Fibroblast of skin of scalp (primary cell): ENCODE measurements at places on chromosomes 3 and 15.

DNA sequence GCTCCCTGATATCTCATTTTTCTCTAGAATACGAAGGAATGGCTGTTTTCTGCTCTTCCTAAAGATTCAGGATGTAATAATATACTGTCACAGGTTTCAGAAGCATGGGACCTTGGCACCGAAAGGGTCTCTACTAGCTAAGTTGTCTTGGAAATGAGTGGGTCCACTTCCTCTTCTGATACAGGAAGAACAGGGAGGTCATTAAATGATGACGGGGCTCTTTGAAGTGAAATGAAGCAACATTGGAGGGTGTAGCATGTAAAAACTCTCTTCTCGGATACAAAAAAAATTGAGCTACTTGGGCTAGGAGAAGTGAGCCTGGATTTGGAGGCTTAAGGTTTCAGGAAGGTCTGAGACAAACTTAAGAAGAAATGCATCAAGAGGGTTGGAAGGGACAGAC is 349.8 kb upstream of the TPRG1 start:
- no peak for DNase-seq

- DNase-seq: no peak
These were observed 17.7 kb downstream of the MYNN start for GRCh38 chr3:169790687-169791429.

- peak; percentile 52 for DNase-seq
These were observed 562.9 kb upstream of the KCNMB2 start for GRCh38 chr3:177973241-177973840.

DNA sequence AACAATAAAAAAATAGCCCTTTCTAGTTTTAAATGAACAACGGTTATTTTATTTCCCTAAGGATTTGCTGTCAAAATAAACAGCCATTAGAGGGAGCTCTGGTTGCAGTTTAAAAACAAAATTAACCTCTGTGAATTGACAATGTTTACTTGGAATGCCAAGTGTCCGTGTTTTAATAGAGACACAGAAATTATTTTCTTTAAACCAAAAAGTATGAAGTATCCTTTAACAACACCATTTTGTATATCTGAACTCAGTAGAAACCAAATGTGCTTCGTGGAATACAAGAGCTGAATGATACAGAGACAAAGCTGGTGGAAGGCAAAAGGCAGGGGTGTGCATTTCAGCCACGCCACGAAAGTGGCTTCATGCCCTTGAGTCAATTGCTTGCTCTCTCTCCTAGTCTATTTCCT is 74.4 kb downstream of the MOBP start:
- peak; percentile 14 for DNase-seq

DNA sequence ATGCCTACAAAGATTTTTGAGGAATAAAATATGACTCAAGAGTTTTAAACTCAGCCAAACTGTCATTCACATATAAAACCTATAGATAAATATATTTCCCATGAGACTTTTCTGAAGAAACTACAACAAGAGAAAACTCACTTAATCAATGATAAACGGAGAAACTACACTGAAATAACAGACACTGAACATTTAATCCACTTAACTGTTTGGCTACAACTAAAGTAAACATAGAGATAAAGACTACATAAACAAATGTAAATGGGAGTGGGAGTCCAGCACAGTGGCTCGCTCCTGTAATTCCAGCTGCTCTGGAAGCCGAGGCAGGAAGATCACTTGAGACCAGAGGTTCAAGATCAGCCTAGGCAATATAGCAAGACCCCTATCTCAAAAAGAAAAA is 79.2 kb downstream of the MEX3B start:
- no peak for DNase-seq

DNA sequence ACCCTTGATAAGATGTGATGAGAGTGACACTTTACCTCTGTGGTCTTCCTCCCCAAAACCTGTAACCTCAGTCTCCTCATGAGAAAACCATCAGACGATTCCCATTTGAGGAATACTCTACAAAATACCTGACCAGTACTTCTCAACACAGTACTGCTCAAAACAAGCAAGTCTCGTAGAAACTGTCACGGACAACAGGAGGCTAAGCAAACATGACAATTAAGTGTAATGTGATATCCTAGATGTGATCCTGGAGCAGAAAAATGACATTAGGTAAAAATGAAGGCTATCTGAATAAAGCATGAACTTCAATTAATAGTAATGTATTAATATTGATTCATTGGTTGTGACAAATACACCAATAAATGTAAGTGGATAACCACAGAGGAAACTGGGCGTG is 113.6 kb downstream of the CACNA2D3 start:
- no peak for DNase-seq

DNA sequence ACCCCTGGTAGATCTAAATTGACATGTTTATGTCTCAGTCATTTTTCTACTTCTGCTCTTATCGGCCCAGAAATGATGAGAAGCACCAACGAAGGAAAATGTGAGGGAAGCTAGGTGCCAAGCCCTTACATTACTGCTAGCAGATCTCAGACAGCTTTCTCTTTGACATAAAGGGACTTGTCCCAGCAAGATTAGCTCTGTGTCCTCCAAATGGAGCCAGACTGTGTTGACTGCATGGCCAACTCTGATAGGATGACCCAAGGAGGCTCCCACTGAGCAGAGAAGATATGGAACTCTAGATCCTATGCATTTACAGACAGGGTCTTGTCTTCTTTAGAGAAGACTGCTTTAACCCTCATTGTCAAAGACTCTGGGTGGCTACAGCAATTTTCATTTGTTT is 2.8 kb upstream of the MCTP2 start:
- DNase-seq: no peak

DNA sequence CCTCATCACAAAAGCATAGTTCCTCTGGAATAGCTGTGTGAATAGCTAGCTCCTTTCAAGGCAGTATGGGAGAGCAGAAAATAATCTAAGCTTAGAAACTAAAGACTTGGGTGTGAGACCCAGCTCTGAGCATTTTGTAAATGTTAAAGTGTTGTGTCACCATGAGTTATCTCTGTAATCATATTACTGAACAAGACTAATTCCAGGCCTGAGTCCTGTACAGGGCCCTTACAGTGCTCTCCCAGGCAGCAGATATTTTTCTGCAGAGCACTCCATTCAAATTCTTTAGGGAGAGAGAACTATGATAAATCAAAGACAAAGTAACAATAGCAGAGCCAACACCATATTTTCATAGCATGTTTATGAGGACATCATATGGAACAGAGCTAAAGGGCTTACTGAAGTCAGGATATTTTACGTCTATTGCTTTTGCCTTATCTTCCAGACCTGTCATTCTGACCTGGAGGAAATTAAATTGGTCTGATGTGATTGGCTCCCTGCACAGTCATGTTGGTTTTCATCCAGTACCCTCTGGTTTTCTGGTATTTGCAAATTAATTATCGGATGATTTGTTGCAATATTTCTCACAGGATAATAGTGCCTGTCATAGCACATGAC is 172.6 kb upstream of the PPP2R3A start:
- no peak for DNase-seq
